ENCODE measurements at places on chromosomes 7 and 10.

DNA sequence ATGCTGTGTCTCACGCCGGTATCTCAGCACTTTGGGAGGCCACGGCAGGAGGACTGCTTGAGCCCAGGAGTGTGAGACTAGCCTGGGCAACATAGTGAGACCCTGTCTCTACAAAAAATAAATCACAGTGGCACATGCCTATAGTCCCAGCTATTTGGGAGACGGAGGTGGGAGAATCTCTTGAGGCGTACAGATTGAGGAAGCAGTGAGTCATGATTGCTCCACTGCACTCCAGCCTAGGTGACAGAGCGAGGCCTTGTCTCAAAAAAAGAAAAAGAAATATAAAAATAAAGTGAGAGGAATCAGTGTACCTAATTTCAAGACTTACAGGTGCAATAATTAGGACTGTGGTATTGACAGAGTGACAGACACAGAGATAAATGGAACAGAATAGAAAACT is 23.9 kb downstream of the SLC25A40 start:
- no peak for DNase-seq

DNA sequence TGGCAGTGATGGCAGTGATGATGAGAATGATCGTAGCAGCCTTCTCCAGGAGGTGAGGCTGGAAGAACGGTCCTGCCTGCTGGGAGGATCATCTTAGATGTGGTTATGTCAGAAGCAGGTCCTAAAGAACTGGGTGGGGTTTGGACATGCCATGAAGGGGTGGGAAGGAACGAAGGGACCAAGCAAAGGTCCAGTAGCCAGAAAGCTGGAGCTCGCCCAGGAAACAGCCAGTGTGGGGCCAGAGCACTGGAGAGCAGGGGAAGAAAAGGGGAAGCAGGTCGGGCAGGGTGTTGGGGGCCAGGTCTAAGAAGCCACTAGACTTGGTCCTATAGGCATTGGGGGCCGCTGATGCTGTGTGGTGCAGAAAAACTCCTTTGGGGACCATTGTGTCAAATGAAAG is 127.4 kb downstream of the RGS10 start:
- no peak for DNase-seq

GRCh38 chr7:32266932-32267475 is 196.8 kb upstream of the PDE1C start:
- no peak for DNase-seq

- peak; percentile 62 for DNase-seq
These were observed 23.6 kb downstream of the ST8SIA6 start for GRCh38 chr10:17430647-17431355.

DNA sequence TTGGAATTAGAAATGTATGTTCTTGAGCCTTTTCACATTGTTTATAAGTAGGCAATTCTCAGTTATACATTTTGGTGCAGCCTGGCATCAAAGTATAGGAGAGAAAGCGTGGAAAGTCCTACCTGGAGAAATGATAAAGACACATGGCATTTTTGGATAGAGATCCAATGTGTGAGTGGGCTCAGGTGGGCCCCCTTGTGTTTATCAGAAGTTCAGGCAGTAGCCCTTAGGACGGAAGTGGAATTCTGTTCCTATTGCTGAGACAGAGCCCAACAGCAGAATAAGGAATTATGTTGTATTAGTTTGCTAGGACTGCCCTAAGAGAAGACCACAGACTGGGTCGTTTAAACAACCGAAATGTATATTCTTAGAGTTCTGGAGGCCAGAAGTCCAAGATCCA is 85.2 kb upstream of the AMPH start:
- DNase-seq = no peak

- DNase-seq = peak; percentile 28
These were observed 687 bp downstream of the HELLS start for GRCh38 chr10:94546049-94546900.

GRCh38 chr10:6327961-6328698 is 125.4 kb downstream of the PFKFB3 start:
- DNase-seq = no peak

- DNase-seq = no peak
These were observed 159.4 kb downstream of the FRMD4A start for GRCh38 chr10:14171336-14171735.

GRCh38 chr7:108989319-108989718 is 419.6 kb downstream of the DNAJB9 start:
- DNase-seq = no peak

GRCh38 chr7:134028853-134029252 is 98.3 kb upstream of the LRGUK start:
- no peak for DNase-seq

DNA sequence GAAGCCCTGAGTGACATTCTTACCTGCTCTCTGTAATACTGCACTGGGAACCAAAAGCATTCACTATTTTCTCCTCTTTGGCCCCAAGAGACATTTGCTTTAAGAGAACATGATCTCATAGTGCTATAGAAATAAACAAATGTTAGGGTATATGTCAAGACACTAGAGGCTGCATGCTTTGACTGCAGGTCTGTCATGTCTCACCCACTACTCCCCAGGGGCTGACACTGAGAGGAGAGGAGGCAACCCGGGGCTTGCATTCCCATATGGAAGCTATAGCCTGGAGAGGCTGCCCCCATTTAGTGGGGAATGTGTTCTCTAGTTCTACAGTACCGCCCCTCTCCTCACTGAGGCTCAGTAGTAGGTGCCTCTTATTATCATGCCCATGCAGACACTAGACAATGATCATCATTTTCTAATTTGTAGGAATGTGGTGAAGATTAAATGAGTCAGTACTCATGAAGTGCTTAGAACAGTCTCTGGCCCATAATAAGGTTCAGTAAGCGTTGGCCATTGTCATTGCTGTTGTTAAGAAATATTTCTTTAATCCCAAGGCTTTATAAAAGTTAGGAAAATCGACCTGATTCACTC is 4.9 kb upstream of the SLF2 start:
- no peak for DNase-seq

GRCh38 chr7:102119213-102119651 is 167.4 kb upstream of the SH2B2 start:
- no peak for DNase-seq

- peak; percentile 31 for DNase-seq
These were observed 149.3 kb downstream of the FGFR2 start for GRCh38 chr10:121448766-121449421.

DNA sequence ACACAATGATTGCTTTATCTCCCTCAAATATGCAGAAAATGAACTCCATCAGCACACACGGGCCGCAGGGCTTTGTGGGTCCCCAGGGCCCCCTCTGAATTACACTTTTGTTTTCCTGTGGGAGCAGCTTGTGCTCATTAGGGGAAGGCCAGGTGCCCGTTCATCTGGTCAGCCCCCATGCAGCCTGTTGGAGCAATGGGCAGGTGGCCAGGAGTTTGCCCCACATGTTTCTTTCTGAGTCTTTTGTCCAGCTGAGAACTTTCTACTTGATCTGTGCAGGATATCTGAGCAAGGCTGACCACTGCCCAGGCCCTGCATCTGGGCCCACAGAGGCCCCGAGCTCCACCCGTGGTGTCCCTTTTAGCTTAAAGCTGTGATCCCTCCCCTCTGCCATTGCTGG is 105.3 kb upstream of the FAM20C start:
- DNase-seq = no peak

- DNase-seq = no peak
These were observed 167.7 kb upstream of the TCF7L2 start for GRCh38 chr10:112782200-112782907.

DNA sequence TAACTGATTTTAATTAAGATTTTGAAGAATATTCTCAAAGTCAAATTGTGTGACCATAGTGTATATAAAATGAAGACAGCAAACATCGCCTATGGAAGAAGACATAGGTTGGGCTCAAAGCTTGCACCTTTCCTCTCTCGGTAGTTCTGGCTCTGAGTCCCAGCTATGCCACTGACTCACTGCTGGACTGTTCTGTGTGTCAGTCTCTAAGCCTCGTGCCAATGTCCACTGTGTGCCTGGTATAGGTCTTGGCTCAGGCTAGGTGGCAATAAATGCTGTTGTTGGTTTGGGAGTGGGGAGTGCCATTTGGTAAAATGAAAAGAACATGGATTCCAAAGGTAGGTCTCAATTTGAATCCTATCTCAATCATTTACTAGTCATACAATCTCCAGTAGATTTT is 137.5 kb upstream of the RHEB start:
- DNase-seq = no peak

DNA sequence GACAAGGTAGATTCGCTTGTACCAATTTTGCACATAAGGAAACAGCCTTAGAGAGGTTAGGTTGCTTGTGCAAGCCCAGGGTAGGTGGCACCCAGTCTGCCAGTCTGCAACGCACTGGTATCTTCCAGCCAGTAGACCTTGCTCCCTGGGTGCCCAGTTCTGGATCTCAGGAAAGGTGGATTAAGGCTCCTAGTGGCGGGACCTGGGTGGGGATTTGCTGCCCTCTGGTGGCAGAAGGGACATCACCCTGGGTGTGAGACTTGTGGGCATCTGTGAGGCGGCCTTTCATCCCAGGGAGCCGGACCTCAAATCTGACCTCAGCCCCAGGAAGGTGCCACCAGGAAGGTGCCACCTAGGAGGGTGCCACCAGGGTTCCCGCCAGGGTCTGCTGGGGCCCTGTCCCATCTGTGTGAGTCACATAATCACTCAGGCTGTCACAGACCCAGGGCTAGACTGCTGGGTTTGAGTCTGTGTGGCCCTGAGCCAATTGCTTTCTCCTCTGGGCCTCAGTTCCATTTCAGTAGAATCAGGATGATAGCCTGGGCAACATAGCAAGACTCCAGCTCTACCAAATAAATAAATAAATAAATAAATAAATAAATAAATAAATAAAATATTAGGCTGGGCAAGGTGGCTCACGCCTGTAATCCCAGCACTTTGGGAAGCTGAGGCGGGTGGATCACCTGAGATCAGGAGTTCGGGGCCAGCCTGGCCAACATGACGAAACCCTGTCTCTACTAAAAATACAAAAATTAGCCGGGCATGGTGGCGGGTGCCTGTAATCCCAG is 5.3 kb upstream of the PRKRIP1 start:
- DNase-seq = peak; percentile 69

- no peak for DNase-seq
These were observed 274.4 kb upstream of the YAE1 start for GRCh38 chr7:39291628-39292410.

DNA sequence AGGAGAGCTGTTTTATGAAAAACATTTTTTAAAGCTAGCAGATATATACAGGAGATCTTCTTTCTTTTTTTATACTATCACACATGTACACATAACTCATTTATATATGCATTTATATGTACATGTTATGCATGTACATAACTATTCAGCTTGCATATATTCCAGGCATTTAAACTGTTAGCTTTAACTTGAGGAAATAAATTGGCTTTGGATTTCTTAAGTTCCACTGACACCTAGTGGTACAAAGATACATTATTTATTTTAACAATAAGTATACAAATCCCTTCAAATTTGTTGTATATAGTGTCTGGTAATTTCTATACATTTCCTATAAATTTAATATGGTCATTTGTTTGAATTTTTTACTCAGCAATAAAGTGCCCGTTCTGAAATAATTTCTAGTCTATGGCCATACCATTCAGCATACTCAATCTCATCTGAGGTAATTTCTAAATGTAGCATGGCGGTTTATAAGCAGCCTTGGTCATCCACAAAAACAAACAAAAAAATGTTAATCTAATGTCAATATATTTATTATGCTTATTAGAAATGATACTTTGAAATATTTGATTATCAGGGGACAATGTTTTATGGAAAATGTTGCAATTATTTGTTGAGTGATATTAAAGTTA is 11.6 kb downstream of the ZDHHC6 start:
- DNase-seq = no peak

DNA sequence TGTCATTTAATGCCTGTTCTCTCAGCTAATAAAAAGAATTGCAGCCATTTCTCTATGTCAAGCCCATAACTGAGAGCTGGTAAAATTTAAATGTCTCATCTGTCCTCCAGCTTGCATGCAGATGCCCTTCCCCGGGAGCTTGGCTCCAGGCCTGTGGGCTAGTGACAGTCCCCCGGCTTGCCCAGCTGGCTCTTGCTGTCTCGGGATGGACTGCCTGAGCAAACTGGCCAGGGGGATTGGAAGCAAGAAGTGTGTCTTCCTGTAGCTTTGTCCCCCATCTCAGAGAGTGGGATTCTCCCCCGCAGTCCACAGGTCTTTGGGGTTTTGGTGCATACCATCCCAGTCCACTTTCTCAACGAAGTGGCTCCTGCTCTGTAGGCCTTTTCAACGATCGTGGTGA is 53.9 kb upstream of the HMX3 start:
- DNase-seq = no peak

DNA sequence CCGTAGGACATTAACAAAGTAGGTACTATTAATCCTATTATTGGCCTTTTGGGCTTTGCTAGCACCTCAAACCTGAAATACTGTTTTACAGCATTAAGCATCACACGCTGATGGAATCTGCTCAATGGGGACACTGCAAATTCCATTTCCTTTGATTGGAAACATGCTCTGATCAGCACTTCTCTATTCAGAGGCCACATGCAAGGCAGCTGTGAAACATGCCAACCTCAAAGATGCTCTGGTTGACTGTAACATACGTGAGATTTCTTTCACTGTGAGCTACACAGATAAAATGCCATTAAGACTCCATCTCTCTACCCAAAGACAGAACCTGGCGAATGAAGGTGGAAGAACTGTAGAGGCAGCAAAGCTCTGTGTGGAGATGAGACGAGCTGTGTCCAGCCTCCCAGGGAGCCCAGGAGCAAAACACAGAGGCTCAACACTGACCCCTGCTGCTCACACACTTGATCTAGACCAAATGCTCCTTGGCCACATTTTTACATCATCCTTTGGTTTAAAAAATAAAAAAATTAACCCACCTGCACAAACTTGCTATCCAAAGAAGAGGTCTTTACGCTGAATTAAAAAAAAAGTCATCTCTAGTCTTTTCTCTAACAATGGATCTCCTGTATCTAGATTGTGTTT is 8.0 kb downstream of the RSU1 start:
- DNase-seq = peak; percentile 59

- DNase-seq = no peak
These were observed at the start of gene TLX1 for GRCh38 chr10:101130984-101131961. TSS of gene TLX1 (plus strand) at chr10:101131300. CDS start at chr10:101131542, 242 bp downstream.

DNA sequence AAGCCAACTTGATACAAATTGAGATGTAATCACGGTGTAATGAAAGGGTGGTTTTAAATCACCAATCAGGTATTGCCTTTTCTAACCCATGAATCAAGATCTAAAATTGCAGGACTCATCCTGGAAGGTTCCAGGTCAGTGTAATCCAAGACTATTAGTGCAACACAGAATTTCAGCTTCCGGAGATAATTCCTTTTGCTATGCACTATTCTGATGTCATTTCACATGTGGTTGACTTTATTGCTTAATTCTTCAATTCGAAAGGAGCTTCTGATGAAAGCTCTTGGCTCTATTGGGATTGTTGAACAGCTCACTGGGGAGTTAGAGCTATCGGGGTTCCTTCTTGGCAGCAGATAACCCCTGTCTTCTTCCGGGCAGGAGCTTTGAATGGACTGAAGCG is 147.4 kb upstream of the INSYN2A start:
- DNase-seq = no peak

DNA sequence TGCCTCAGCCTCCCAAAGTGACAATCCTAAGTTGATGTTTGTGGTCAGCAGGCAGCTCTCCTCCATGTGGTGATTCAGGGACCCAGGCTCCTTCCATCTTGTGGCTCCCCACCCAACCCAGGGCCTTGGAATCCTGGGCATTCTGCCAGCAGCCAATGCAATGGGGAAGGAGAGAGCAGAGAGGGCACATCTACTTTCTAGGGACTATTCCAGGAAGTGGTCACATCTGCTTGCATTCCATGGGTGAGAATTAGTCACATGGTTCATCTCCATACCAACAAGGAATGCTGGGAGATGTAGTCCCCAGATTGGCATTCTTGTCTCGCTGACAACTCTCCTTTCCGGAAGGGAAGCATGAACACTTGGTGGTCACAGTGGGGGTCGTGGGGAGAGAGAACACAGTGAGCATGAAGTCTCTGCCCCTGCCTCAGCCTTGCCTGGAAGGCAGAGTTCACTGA is 9.9 kb upstream of the SRRM3 start:
- DNase-seq = peak; percentile 14

- peak; percentile 50 for DNase-seq
These were observed 25.4 kb upstream of the ELN start for GRCh38 chr7:74002474-74003017.

Data from activated CD4-positive, alpha-beta T cell treated with anti-CD3 and anti-CD28 coated beads, Interleukin-10, Interleukin-2, amounts not matched to agents 100 ng/mL and 50 ng/mL, durations not matched to agents 16 hours and 8 hours (primary cell).